ENCODE measurements at places on chromosomes 7 and 10.

GRCh38 chr7:28112883-28113540, 67.6 kb downstream of the JAZF1 start:
- no peak for DNase-seq

DNA sequence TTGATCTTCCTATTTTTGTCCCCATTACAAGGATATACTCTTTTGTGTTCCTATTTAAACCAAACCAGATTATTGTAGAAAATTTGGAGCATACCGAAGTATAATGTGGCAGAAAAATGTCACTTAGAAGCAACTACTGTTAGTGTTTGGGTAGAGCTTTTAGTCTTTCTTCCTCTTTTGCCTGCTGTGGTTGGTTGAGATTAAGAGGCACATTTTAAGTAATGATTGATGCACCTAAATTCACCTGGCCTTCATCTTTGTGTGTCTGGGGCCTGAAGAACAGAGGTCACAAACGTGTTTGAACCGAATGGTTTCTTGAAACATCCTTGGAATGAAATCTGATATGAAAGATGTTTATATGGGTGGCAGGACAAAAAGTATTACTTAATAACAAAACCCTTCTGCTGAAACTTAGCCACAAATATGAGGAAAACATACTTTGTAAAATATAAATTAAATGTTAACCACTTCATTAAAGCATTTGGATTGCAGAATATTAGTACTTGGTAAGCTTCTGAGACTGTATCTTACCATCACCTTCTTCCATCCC, 2.6 kb downstream of the BPGM start:
- DNase-seq: no peak

- DNase-seq: peak; percentile 79
Measured at GRCh38 chr7:92835261-92835850, 1.0 kb downstream of the CDK6 start.

DNA sequence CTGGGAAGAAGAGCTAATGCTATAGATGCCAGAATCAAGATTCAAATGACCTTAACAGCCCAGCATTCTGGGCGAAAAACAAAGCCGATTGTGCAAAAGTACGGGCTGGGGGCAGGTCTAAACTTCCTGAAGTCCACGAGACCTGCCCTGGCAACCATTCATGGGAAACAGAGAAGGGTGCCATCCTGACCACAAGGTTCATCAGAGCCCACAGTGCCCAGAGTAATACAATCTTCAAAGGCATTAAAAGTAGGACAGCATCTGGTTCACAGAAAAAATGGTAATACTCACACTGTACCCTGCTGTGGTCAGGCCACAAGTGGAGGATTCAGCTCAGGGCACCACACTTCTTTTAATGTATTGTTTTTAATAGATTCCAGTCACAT, 36.1 kb downstream of the SORBS1 start:
- no peak for DNase-seq

- DNase-seq: no peak
Measured at GRCh38 chr10:20059084-20059835, 243.0 kb downstream of the PLXDC2 start.

GRCh38 chr7:3236268-3236667, 64.8 kb upstream of the SDK1 start:
- DNase-seq: no peak

DNA sequence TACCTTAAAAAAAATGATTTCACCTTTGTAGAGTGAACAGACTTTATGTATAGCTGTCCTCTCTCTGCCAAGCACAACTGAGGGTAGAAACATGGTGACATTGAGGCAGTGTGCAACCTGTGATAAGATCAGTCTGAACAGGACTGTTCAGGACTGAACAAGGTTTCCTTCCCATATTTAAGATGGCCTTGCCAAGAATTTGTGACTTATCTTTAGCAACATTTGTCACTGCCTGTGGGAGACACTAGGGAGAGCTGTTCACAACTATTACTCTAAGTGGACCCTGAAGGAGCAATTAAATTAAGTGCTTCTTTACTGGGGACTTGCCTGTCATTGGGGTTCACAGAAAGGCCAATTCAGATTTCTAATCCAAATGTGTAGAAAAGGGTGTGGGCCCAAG, 6.7 kb downstream of the OR13A1 start:
- no peak for DNase-seq

DNA sequence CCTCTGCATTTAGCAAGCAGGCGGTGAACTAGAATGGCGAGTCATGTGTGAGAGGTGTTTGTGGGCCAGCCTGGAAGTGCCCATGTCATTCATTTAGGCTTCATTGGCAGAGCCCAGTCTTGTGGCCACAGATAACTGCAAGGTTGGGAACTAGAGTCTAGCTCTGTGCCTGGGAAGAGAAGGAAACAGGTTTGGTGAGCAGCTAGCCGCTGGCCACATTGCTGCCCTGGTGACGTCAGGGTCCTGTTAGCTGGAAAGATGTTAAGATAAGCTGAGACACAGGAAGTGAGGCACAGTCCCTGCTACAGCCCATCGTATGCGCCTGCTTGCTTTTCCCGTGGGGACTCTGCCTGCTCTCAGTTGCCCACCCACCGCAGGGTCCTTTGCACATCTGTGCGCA, 185.5 kb downstream of the CAMK1D start:
- no peak for DNase-seq

GRCh38 chr10:115379064-115379463, 285.9 kb downstream of the ATRNL1 start:
- no peak for DNase-seq

GRCh38 chr7:71625545-71625944, 493.6 kb downstream of the GALNT17 start:
- no peak for DNase-seq

GRCh38 chr7:44654255-44654796, 47.9 kb downstream of the OGDH start:
- no peak for DNase-seq

- DNase-seq: no peak
Measured at GRCh38 chr10:48724127-48724526, 39.5 kb downstream of the WDFY4 start.

DNA sequence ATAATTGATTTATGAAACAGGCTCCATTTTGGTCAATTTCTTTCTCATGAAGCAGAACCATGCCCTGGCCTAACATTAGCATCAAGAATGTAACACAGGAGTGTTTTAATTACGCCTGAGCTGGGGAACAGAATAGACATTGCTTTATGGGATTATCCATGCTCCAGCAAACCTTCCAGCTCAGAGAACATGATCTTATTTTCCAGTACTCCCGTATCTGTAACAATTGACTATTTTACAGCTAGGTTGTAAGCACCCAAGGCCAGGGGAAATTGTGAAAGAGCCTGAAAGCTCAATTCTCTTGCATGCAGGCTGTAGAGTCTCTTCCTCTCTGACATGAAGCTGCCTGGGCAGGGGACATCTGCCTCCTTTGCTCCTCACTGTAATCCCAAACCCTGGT, 30.8 kb upstream of the CRYGN start:
- DNase-seq: no peak

GRCh38 chr7:1176891-1177373, 16.9 kb upstream of the ZFAND2A start:
- DNase-seq: peak; percentile 65

- DNase-seq: no peak
Measured at GRCh38 chr10:78215645-78216044, 182.0 kb downstream of the RPS24 start.

GRCh38 chr7:45224832-45225231, 67.2 kb downstream of the RAMP3 start:
- no peak for DNase-seq

DNA sequence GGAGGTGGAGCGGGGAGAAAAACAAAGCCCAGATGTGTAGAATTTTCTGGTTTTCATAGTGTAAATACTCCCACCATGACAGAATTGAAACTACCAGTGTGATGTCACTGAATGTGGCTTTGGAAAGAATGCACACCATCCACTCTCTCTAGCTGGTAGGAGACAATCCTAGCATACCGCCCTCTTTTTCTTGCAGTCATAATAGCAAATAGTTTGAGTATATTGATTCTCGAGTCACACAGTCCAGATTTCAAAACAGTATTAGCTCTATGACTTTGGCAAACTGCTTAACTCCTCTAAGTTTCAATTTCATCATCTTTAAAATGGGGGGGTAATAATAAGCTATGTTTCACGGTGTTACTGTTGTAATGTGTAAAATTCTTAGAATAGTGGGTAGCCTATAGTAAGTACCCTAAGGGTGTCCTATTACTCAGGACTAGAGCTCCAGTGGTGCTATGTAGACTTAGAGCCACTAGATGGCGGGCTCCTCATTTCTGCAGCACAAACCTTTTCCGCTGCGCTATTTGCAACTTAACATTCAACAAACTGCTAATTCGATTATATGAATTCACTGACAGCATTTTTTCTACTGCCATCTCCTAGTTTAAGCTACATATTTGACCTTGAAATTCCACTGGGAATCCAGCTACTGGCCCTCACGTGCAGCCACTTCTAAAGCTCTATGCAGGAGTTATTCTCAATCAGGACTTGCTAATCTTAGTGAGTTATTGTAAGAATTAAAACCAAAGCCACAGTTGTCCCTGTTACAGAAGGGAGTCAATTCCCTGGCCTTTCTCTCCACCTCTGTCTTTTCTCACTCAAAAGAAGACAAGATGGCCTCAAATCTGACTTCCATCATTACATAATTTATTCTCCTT, 18.7 kb downstream of the TAS2R40 start:
- DNase-seq: peak; percentile 76

DNA sequence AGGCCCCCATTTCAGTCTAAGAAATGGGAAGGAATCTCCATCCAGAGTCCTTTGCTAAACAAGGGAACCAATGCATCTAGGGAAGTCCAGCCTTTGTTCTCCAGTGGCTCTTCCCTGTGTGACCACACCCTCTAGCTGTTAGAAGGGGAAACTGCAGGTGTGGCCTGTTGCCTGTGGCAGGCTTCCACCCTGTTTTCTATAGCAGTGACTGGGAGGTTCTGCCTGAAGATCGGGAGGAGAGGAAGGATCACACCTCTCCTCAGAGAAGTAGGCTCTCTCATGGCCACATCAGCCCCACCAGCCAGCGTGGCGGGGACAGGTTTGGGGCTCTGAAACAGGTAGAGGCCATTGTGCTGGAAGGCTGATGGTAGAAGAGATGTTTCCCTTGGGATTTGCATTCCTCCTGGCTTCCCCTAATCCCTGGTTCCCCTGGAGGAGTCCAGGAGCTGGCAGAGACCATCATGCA, 47.7 kb upstream of the TRIM8 start:
- DNase-seq: peak; percentile 66

DNA sequence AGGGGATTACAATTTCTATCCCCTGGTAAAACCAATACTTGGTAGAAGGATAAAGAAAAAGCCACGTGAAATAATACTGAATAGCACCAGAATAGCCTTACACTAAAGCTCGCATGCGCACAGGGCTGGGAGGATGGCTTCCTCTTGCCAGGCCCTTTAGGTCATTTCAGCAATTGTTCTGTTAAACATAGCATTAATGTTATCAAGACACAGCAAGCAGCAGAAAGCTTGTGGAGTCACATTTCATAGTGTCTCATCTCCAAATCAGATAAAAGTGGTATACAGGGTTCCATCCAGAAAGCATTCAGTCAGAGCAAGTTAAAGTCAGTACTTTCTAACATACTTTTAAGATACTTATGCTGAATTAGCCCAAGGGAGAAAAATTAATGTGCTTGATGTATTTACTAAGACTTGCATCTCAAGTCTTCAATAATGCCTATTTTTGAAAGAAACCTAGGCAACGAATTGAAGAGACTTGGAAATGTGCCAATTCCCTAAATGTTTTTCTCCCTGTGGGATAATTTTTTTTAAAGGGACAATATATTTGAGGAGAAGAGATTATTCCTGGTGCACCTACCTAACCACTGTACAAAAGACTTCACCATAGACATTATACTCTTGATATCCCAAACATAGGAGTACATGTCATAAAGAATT, 14.3 kb upstream of the NPM3 start:
- DNase-seq: no peak

DNA sequence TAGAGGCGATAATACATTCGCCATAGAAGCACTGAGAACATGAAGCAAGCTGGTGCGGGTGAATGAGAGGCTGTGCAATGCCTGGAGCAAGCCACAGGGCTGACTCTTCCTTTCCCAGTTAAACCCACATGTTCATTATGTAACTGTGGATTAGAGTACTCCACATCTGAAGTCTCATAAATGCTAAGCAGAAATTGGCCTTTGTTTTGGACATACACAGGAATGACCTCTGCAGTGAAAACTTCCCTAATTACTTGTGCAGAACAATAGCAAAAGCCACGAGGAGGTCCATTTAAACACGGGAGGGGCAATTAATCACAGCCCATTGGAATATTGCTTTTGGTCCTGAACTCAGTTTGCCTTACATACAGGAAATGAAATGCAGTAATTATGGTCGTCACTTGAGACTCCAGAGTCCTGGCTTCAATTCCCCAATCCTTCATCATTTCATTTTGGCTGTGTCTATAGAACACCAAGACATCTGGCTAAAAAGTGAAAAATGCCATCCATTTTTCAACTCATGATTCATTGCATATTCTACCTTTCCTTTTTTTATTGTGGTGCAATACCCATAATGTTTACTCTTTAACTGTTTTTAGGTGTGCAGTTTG, 78.7 kb upstream of the CXCL12 start:
- DNase-seq: no peak

DNA sequence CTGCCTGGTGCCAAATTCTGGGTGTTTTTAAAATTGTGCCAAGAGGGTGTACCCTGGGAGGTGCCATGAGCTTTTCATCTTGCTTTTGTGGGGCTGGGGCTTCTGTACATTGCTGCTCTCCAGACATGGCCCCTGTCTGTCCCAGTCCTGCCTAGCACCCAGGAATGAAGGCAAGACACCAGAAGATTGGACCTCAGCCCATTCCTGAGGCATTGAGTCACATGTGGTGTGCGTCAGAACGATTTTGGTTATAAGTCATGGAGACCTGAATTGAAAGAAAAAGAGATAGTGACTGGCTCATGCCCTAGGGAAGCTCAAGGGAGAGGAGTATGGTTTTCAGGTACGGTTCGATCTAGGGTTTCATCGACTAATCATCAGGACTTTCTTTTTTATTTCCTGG, 493.2 kb downstream of the TYW1 start:
- DNase-seq: no peak

GRCh38 chr10:7866176-7866575, 47.9 kb downstream of the TAF3 start:
- no peak for DNase-seq

DNA sequence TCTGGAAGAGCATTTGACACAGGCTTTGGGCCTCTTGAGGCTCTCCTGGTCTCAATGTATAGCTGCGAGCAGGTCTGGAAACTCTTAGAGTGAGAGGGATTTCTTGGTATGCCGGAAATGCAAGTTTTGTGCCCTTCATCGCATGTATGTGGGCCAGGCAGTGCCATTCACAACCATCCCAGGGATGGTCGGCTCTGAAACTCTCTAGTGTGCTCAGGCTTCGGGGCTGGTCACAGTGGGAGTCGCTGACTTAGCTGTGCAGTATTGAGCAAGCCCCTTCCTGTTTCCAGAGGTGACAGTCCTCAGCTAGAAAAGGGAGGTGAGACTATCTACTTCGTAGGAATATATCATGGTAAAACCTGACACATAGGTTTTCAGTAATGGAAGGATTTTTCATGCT, 2.0 kb upstream of the AOAH start:
- DNase-seq: no peak

- DNase-seq: no peak
Measured at GRCh38 chr7:134828361-134828760, 48.9 kb downstream of the CALD1 start.
